AG09309 (cell line): ENCODE measurements at places on chromosomes 1 and 21.

DNA sequence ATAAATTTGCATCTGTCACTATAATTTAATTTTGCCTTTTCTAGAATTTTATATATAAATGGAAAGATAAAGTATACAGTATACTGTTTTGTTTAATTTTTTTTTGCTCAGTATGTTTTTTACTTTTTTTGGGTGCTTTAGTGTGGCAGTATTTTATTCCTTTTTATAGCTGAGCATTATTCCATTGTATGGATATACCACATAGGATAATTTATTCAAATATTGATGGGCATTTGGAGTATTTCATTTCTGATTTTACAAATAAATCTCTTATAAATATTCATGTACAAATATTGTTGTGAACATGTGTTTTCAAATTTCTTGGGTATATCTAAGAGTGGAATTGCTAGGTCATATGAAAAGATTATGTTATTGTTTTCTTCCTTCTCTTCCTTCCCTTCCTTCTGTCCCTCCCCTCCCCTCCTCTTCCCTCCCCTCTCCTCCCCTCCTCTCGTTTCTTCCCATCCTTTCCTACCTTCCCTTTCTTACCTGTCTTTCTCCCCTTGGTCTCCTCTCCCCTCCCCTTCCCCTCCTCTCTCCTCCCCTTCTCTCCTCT lies 18.5 kb downstream of the SLC35A3 start:
- no peak for DNase-seq

GRCh38 chr1:86100401-86100800 lies 56.2 kb downstream of the COL24A1 start:
- DNase-seq, result no peak

GRCh38 chr1:95686217-95686616 lies 452.2 kb downstream of the RWDD3 start:
- no peak for DNase-seq

GRCh38 chr1:230230273-230230672 lies 163.2 kb downstream of the GALNT2 start:
- DNase-seq, result no peak

DNA sequence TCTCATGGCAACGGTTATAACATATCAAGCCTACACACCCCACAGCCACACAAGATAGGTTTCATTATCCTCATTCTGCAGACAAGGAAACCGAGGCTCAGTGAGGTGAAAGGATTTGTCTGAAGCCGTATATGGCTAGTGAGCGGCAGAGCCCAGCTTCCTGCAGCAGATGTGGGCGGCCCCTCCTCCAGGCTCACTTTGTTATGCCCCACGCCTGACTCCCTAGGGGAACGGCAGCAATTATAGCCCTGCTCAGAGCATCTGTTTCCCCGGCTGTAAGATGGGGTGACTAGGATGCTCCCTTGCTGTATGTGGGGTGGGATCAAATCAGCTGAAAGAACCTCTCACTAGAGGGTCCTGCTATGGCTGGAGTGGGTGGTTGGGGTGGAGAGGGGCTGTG lies 22.1 kb downstream of the GRHL3 start:
- no peak for DNase-seq

GRCh38 chr1:94433866-94434265 lies 15.7 kb downstream of the ABCD3 start:
- DNase-seq, result no peak
